ENCODE measurements at places on chromosomes 6 and 20. TPM values are rescaled to one million over a fixed set of nuclear protein-coding genes. Genes with fewer than 3 reads are reported as not detected.

SLC22A7 gene
- total RNA-seq: 0.31 TPM

DLK2 gene
- 7.3 TPM for total RNA-seq

SAMD5 gene
- total RNA-seq: 17.6 TPM

CARMIL1 gene
- 30.4 TPM for total RNA-seq

ADGRG6 gene
- total RNA-seq: 28.2 TPM

DNA sequence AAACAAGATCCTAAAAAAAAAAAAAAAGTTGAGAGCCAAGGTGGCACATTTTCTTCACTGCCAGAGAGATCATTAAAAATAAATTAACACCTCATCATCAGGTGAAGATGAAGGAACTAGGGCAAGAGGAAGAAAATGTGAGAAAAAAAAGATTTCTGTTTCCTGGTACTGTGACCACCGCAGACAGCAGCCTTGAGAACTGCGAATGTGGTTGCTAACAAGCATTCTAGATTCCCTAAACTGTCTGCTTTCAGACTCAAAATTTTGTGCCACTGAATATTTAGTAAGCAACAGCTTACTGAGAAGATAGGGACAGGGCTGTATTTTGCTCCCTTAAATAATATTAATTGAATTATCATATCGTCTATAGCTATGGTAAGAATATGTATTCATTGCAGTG is 24.1 kb upstream of the MBOAT1 start:
- DNase-seq: no peak

DNA sequence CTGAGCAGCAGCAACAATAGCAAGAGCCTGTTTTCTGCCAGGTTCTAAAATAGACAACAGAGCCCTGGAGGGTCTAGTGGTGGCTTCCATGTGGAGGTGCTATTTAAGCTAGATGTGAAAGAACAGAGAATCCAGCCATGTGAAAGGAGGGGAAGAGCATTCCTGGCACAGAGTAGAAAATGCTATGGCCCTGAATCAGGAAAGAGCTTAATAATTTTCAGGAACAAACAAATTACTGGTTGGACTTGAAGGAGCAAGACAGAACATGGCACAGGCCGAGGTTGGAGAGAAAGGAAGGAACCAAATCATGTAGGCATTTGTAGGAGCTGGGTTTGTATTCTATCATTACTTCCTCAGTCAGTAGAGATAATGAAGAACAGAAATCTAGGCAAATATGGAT is 98.3 kb downstream of the AIG1 start:
- DNase-seq: no peak

DNA sequence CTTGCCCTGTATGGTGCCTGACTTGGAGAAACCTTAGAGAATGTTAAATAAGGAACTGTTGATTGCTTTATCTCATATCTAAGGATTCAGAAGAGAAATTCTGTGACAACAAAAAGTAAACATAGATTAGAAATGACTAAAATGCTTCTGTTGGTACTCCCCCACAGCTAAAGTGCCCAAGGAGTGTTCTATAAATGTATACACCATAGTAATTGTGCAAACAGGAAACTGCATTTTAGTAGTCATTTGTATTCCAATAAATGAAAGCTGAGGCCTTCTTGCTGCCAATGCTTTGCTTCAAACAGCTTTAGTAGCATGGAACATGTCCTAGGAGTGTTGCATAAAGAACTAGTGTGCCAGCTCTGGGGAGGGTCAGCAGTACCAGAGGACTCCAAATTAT is 343.7 kb upstream of the IRAK1BP1 start:
- no peak for DNase-seq

GRCh38 chr6:52352239-52353018 is 9.5 kb upstream of the PAQR8 start:
- DNase-seq: no peak

- no peak for DNase-seq
Observed at GRCh38 chr20:22922987-22923386, 112.1 kb upstream of the SSTR4 start.

DNA sequence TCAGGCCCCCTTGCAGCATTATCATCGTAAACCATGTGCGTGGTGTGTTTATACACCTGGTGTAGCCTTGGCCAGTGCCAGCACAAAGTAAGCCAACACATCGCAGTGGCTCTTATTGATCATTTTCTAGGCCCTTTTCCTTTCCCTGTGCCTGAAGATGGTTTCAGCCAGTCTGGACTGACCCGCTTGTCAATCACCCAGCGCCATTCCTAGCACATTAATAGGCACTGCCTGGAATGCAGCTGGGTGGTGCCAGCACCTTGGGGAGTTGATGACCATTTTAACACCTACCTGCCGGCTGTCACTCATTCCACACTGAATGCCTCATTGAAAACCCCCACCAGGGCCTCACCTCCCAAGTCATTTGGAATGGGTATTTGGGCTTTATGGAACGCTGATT is 4.9 kb upstream of the UQCC2 start:
- DNase-seq: no peak

DNA sequence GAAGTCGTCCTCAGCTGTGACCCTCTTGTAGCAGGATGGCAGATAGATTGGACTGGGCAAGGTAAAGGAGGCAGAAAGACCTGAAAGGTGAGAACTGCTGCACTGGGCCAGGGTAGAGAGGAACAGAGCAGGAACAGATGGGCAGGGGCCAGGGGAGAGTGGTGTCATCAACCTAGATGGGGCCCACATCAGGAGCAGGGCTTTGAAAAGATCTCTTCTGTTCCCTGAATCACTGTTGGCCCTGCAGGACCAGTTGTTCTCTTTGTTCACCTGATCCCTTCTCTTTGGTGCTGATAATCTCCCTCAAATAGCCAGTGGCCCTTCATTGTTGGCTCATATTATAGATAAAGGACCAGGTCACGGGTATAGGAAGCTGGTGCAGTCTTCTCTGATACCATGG is 59.9 kb downstream of the DTD1 start:
- no peak for DNase-seq

GRCh38 chr6:163761481-163761880 is 347.0 kb downstream of the QKI start:
- no peak for DNase-seq

DNA sequence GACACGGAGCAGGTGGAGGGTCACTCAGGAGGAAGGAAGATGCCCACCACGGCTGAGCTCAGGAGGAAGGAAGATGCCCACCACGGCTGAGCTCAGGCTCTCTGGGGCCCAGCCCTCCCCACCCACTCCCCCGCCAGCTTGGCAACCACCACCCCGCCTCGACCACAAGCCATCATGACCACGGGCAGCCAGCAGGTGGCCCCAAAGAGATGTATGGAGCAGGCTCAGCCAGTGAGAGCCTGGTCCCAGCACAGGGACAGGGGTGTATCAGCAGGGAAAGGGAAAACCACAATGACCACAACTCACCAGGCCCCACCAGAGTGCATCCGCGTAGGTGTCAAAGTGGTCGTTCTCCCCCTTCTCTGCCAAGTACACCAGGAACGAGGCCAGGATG is 30.4 kb downstream of the KCNQ2 start:
- peak; percentile 64 for DNase-seq

- DNase-seq: no peak
Observed at GRCh38 chr6:41846666-41847237, 48.4 kb downstream of the USP49 start.

GRCh38 chr20:36541227-36541767 is at the start of gene MYL9:
Gene MYL9, plus strand, starts transcription at chr20:36541519. Its CDS starts 3,366 bp downstream, at chr20:36544885.
- DNase-seq: no peak

DNA sequence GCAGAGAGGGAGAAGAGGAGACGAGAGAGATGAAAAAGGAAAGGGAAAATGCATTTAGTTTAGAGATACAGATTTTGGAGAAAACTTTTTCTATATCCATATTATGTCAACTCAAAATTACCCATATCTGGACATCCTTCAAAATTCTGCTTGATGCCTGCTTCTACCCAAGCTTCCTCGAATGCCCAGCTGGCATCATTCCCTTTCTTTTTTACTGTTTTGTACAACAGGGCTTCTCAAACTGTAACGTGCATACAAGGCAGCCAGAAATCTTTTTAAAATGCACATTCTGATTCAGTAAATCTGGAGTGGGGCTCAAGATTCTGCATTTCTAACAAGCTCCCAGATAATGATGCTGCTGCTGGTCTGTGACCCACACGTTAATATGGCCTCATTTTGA is 462.8 kb upstream of the CHD6 start:
- DNase-seq: no peak

- no peak for DNase-seq
Observed at GRCh38 chr20:11173916-11174315, 500.1 kb upstream of the JAG1 start.

GRCh38 chr6:73372516-73372915 is 2.8 kb upstream of the OOEP start:
- DNase-seq: no peak

DNA sequence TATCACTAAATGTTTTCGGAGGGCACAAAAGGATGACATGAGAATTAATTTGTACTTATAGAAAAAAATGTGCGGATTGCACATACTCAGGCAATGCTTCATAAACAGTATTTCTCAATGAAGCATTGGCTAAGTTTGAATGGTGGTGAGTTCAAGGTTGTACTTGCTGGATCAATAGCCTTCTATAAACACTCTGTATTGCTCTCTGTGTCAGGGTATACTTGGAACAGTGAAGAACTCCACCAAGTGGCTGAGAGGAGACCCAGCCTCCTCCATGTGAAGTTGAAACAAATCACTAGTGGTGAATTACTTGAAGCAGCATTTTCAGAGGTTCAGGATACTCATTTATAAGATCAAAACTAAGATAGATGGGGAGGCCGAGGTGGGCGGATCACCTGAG is 360.6 kb downstream of the RIMS1 start:
- no peak for DNase-seq

- no peak for DNase-seq
Observed at GRCh38 chr6:157763129-157763903, 59.7 kb upstream of the SNX9 start.

- DNase-seq: no peak
Observed at GRCh38 chr6:140040396-140040795, 665.9 kb upstream of the CITED2 start.

DNA sequence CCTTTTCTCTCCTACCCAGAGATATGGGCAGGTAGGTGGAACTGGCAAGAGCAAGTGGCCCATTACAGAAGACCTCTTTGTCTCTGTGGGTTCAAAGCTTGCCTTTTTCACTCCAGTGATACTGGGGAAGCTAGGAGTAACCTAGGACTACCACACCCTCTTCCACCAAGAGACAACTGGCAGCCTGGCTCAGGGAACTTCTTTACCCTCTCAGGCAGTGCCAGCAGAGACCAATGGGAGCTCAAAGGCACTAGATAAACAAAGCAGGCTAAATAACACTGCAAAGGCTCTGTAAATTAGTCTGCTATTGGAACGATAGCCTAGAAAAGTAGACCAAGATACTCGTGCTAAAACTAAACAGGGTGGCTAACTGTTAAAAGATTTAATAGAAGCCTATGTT is 32.1 kb downstream of the ATRN start:
- no peak for DNase-seq

- no peak for DNase-seq
Observed at GRCh38 chr6:132820629-132821381, 6.4 kb downstream of the RPS12 start.
